ENCODE measurements at places on chromosomes 6 and 20. TPM values are rescaled to one million over a fixed set of nuclear protein-coding genes. Genes with fewer than 3 reads are reported as not detected.

The GJA1 gene
- 91.3 TPM for total RNA-seq

The CARMIL1 gene
- total RNA-seq = 32.6 TPM

The PNPLA1 gene
- not detected for total RNA-seq

The RHAG gene
- 0.41 TPM for total RNA-seq

- no peak for DNase-seq
These were observed 44.9 kb upstream of the PHACTR2 start for GRCh38 chr6:143632894-143633293.

GRCh38 chr6:133555685-133556084, 314.5 kb downstream of the EYA4 start:
- no peak for DNase-seq

- DNase-seq = no peak
These were observed 69.2 kb upstream of the TBC1D7 start for GRCh38 chr6:13397359-13398068.

DNA sequence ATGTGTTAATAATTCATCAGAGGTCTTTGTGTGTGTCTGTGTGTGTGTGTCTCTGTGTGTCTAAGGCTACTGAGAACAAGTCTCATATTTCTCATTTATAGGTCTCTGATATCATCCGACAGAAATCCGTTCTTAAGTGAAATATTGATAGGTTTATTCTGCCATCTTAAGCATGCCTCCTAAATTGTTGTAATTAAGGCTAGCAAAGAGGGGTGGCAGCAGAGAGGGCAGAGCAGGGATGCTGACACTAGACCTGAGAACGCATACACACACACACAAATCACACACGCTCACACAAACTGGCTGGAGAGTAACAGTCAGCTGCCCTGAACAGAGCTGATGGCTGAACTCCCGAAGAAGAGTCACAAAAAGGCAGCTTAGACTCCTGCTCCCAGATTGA, 84.9 kb upstream of the LRFN2 start:
- no peak for DNase-seq

DNA sequence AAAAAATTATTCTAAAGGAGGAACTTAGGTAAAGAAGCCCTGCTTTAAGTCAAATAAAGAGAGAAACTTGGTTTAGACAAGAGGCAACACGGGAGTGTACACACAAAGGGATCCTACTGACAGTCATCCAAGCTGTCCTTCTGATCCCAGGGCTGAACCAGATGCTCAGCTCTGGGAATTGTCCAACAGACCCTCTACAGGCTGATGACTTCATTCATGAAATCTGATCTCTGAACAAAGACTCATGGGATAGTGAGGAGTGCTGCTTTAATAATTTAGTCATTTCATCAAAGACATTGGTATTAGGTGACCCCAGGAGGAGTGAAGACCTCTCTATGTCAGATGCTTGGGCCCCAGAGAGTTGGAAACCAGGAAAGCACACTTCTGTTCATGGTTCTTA, 65.6 kb upstream of the ARMH2 start:
- DNase-seq = no peak

DNA sequence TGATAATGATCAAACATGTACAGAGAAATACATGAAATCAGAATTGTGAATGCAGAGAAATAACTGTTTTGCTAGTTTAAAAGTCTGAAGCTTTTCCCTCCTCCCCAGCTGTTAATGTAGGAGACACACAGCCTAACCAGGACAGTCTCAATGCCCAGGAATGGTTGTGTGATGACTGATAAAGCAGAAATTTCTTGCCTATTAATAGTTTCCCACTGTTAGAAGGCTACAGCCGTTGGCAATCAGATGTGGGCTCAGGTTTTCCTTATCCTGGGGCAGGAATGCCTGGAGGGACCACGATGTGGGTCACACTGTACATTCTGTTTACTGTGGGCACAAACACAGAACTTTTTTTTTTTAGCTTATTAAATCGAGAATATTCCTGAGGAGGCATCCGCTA, 1.9 kb downstream of the PPP1R3D start:
- DNase-seq = no peak

DNA sequence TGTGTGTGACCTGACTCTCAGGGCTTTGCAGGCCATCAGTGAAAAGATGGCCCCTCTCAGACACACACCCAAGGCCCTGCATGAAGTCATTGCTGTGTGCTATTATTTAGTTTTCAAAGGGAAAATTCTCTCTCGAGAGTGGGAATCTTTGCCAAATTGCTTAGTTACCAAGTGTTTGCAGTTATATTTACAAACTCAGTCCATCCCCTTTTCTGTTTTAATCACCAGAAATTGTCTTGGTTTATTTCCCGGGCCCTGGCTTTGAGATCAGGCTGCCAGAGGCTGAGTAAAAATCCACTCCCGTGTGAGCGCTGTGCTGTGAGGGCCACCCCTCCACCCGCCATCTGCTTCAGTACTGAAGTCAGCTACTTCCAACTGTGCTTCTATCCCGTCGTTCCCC, 163.1 kb downstream of the SOD2 start:
- DNase-seq = no peak

- DNase-seq = no peak
These were observed 173.2 kb upstream of the SOX4 start for GRCh38 chr6:21420146-21420878.

- no peak for DNase-seq
These were observed 40.0 kb upstream of the CLDN20 start for GRCh38 chr6:155223646-155224451.

DNA sequence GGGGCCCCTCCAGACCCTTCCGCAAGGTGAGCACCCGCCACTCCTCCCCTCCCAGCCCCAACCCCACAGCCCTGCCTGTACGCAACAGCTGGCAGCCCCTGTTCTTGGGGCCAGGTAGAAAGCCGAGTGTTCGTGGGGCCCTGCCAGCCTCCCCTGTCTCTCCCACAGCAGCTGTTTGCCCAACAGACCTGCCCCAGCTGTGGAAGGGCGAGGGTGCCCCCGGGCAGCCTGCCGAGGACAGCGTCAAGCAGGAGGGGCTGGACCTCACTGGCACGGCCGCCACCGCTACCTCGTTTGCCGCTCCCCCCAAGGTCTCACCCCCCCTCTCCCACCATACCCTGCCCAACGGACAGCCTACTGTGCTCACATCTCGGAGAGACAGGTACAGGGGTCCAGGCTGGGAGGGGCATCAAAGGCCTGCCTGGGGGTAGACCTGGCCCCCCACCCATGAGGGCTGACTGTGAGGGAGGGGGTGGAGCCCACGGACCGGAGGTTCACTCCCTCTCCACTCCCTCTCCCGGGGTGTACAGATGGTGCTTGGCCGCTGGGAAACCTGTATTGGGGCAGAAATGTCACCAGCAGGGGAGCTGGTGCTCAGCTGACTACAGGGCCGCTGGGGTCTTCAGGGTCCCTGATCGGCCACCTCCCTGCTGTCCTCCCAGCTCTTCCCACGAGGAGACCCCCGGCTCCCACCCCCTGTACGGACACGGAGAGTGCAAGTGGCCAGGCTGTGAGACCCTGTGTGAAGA, 41.1 kb downstream of the FOXP4 start:
- no peak for DNase-seq

- DNase-seq = peak; percentile 82
These were observed at the start of gene SLC23A2 for GRCh38 chr20:5001174-5002076. Gene SLC23A2, minus strand, starts transcription at chr20:5001510. Its CDS starts 68,948 bp downstream, at chr20:4932562.

DNA sequence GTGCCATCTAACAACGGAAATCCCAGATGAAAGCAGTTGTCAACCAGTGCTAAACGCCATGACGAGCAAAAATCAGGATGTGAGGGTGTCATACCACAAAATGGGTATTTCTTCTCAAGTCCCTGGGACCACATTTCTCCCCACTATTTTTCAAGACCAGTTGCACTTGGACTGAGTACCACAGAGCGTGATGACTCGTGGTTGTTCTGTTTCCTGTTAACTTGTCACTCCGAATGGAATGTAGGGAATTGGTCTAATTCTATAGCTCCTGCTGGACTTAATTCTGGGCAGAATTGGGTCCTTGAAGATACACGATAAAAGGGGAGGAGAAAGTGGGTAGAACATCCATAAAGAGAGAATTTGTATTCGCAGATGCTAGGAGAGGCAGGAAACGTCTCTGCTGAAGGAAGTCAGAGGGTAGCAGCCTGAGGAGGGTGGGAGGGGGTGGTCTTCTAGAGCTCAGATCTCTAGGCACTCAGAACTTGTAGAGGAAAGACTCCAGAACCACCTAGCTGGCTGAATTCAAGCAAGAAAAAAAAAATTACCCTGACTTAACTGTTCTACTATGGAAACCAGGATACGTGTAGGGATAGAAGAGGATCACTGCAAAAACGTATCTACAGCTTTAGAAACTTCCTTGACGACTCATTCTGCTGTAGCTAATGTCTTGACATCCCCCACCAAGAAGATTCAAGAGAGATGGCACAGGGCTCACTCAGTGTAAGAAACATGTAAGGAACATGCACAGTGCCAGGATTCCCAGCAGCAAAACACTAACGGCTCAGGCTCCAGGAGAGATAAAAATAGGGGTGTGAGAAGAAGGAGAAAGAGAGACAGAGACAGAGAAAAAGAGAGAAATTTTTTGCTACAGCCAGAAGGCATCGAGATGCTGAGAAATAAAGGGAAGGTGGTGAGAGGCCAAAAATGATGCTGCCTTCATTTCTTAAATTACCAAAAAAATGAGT, 494.7 kb downstream of the CD83 start:
- DNase-seq = no peak

- no peak for DNase-seq
These were observed 46.6 kb downstream of the MOXD1 start for GRCh38 chr6:132354517-132355167.

Data from frontal cortex (tissue), 4 donors.